ENCODE measurements at places on chromosomes 13 and 19. TPM values are rescaled to one million over a fixed set of nuclear protein-coding genes. Genes with fewer than 3 reads are reported as not detected.

DNA sequence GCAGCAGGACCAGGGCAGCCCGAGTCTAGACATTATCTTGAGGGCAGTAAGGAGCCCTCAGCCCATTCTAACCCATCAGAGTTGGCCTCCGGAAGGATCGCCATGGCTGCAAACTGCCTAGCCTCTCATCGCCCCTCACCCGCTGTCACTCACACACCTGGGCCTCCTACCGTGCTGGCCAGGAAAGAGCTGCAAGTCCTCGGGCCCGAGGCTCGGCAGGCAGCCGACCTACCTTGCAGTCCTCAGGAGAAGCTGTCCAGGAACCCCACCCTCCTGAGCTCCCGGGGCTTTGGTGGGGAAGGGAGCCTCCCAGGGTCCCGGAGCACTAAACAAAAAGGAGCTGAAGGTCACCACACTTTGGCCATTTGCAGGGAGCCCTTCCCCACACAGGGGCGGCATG, 46.8 kb downstream of the CCNE1 start:
- H3K4me1 ChIP-seq = peaks cover 5% of the 10 kb centered on the region
- no peaks in the 10 kb centered on the region for H3K36me3 ChIP-seq
- H3K27me3 ChIP-seq = peaks cover 3% of the 10 kb centered on the region
- peak; percentile 71 for DNase-seq

- H3K36me3 ChIP-seq = no peaks in the 10 kb centered on the region
- H3K4me1 ChIP-seq = no peaks in the 10 kb centered on the region
- peak overlapping the region; percentile 47 for H3K27ac ChIP-seq
- no peak for DNase-seq
Observed at GRCh38 chr13:114073881-114074612, 58.4 kb downstream of the RASA3 start.

GRCh38 chr13:33178209-33178840, 107.2 kb downstream of the STARD13 start:
- no peaks in the 10 kb centered on the region for H3K27me3 ChIP-seq
- H3K36me3 ChIP-seq = no peaks in the 10 kb centered on the region
- peaks cover 4% of the 10 kb centered on the region for H3K4me1 ChIP-seq
- DNase-seq = no peak
- no peak overlapping the region for H3K4me3 ChIP-seq

Gene NANOS3
- total RNA-seq = not detected

Gene ERFL
- 0.23 TPM for total RNA-seq

Gene PSG6
- total RNA-seq = not detected

All from endodermal cell (in vitro differentiated cells).